ENCODE measurements at places on chromosomes 3 and 15.

DNA sequence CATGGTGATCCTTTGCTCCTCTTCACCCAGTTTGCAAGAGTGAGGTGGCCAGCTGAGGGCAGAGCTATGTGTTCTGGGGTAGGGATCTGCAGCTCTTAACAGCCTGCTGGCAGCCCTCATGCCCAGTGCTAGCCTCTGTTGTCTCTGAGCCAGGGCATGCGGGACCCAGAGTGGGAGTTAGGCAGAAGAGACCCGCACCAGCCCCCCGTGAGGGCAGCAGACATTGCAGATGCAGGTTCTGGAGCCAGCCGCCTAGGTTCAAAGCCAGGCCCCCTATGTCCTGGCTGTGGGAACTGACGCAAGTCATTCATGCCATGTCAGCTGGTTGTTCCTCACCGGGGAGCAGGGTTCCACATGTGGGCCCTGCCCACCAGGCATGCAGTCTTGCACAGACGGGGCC lies 74.7 kb downstream of the DNAJB8 start:
- DNase-seq = no peak

DNA sequence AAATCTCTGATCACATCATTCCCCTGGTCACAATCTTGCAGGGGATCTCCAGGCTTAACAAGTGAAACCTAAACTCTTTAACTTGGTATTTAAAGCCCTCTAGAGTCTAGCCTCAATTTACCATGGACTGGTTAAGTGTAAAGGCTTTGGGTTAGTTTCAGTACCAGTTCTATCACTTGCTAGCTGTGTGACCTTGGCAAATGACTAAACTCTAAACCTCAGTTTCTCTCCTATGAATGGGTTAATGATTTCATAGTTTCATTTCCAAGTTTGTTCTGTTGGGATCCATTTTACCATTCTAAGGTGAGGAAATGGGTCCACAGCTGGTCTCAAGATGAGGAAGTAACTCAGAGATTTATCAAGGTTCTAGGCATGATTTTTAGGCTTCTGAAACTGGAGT lies 38.8 kb upstream of the TIMP4 start:
- DNase-seq = no peak

DNA sequence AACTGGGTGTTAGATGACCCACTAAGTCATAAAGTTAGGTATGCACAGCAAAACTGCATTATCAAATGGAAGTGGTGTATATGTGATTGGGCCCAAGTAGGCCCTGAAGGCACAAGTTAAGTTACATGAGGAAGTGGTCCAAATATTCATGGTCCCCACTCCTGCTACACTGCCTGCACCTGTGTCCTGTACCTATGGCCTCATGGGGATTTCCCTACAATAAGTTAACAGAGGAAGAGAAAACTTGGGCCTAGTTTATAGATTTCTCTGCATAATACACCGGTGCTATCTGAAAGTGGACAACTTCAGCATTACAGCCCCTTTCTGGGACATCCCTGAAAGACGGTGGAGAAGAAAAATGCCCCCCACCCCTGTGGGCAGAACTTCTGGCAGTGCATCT lies 41.5 kb downstream of the STRIT1 start:
- no peak for DNase-seq

- DNase-seq = no peak
Observed at GRCh38 chr15:99578809-99579208, 13.0 kb downstream of the MEF2A start.

DNA sequence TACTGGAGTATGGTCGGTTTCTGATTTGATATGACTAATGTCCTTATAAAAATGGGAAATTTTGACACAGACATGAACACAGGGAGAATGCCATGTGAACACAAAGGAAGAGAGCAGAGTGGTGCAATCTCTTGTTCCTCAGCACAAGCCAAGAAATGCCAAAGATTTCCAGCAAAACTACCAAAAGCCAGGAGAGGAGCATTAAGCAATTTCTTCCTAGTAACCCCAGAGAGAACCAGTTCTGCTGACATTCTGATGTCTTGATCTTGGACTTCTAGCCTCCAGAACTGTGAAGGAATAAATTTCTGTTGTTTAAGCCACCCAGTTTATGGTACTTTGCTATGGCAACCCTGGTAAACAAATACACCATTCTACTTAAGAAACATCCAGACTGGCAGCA lies 227.8 kb upstream of the MRPL3 start:
- no peak for DNase-seq

DNA sequence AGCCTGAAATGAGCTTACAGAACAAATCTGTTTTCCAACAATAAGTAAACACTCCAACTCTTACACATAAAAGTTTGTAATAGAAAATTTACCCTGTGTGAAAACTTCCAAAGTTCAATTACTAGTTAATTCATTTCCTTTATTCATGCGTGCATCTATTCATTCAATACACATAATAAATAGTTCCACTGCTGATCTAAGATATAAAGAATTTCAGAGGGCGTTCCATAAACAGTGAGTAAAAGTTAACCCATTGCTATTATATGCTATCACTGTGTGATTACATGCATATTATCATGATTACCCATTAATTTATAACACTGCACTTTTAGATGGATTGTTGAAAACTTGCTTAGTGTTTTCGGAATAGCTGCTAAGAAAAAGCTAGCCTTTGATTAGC lies 36.2 kb upstream of the CFAP20DC start:
- no peak for DNase-seq

- no peak for DNase-seq
Observed at GRCh38 chr15:53193149-53193548, 403.0 kb upstream of the ONECUT1 start.

DNA sequence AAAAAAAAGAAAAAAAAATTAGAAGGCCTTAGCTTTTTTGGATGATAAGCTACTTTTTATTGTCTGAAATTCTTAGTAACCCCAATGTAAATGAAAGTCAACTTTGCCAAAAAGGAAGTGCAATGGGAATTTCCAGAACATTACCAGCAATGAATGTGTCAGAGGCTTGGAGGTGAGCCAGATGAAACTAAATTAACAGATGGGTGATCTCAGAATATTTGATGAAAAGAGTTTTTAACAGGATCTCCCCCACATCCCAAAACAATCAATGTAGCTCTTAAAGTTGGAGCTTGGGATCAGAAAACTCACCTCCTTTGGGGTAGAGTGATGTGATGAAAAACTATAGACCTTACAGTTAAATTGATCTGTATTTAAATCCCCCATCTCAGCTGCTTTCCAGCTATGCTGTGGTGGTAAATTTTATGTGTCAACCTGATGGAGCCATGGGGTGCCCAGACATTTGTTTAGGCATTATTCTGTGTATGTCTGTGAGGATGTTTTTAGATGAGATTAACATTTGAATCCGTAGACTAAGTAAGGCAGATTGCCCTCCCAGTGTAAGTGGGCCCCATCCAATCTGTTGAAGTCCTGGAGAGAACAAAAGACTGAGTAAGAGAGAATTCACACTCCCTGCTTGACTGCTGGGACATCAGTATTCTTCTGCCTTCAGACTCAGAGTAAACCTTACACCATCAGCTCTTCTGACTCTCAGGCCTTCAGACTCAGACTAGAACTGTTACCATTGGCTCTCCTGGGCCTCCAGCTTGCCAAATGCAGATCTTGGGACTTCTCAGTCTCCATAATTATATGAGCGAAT lies 84.3 kb upstream of the TNFSF10 start:
- DNase-seq = no peak

GRCh38 chr15:85838655-85839054 lies 43.9 kb upstream of the KLHL25 start:
- no peak for DNase-seq

All from stimulated activated CD8-positive, alpha-beta memory T cell treated with anti-CD3 and anti-CD28 coated beads, Interleukin-2, amount 100 ng/mL, for 48 hours (primary cell).